Left ventricle myocardium inferior (tissue), 1 donor: ENCODE measurements at places on chromosomes 7 and 10. TPM values are rescaled to one million over a fixed set of nuclear protein-coding genes. Genes with fewer than 3 reads are reported as not detected.

DNA sequence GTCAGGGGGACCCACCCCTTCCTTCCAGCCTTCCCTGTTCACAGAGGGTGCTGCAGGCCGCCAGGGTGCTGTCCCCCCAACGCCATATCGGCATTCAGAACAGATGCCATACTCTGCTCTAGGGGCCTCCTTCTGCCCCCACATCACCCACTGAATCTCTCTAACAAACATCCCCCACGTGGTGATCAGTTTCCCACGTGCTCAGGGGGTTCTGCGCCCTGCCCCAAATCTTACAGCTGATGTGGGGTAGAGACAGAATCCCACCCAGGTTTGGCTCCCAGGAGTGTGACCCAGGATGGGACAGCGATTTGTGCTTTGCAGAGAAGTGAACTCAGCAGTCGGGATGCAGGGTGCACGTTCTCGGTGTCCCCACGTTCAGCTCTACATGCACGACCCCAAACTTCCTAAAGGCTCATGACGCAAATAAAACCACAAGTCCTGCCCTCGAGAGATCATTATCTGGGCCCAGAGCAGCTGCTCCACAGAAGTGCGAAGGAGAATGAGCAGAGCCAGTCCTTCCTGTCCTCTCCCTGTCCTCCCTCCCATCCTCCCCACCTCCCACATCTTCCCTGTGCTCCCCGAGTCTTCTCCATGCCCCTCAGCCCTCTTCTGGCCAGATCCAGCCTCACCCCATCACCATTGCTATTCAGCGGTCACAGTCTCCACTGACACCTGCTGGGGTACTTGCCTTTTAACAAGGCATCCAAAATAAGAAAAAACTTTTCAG, 423.4 kb downstream of the DNAJB6 start:
- H3K4me3 ChIP-seq = no peak overlapping the region
- peaks cover 7% of the 10 kb centered on the region for H3K27me3 ChIP-seq
- no peaks in the 10 kb centered on the region for H3K36me3 ChIP-seq
- no peak overlapping the region for H3K27ac ChIP-seq
- H3K4me1 ChIP-seq = no peaks in the 10 kb centered on the region

- no peak for DNase-seq
- no peak overlapping the region for H3K4me3 ChIP-seq
- no peaks in the 10 kb centered on the region for H3K4me1 ChIP-seq
Measured at GRCh38 chr7:7352845-7353244, 170.5 kb downstream of the C1GALT1 start.

The NXPH1 gene
- total RNA-seq = not detected

DNA sequence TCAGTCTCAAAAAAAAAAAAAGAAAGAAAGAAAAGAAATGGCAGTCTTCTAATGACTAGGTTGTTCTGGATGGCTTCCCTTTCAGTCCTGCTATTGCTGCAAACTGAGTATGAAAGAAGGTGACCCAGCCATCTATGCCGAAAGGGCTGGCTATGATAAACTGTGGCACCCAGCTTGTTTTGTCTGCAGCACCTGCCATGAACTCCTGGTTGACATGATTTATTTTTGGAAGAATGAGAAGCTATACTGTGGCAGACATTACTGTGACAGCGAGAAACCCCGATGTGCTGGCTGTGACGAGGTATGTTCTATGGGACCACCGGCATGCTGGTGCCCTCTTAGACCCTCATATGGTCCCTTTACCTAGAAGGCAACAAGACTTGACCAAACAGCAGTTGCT, 41.3 kb downstream of the TES start:
- H3K36me3 ChIP-seq = peaks cover 34% of the 10 kb centered on the region
- DNase-seq = no peak
- no peak overlapping the region for H3K27ac ChIP-seq
- no peaks in the 10 kb centered on the region for H3K27me3 ChIP-seq
- no peaks in the 10 kb centered on the region for H3K4me1 ChIP-seq

DNA sequence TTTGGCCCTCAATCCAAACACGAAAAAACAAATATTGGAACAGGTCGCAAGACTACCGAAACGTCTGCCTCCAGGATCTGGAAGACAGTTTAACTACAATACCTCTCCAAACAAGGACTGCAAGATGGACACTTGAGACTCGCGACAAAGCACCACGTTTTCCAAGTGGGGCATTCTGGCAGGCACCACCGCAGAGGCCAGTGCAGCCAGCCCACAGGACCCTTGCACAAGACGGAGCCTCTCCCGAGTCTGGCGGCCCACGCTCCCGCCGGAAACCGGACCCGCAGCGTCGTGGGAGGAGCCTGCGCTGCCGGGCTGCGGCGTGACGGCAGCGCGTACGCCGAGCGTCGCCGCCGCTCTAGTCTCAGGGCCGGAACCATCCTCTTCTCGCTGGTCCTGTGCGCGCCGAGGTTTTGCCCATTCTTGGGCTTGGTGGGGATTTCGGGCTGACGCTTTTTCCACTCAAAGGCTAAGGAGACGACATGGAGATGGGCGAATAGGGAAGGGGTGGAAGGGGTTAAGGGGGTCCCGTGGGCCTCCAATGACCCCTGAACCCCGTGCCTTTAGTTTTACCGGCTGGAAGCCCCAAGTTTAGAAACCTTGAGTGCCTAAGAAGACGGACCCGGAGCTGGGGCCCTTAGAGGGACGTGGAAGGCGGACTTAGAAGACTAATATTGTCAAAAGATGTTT, at the start of gene ORC5:
Gene ORC5 (minus strand): TSS at position 283 of the 690 bp plus-strand sequence. CDS start 109 bp downstream, at position 174.
- peaks cover 12% of the 10 kb centered on the region for H3K36me3 ChIP-seq
- peak; percentile 69 for DNase-seq
- peak within 1 kb of the TSS; percentile 85 for H3K27ac ChIP-seq
- peak within 1 kb of the TSS; percentile 95 for H3K4me3 ChIP-seq

The INHBA gene
- total RNA-seq = 8.6 TPM

The RBP4 gene
- total RNA-seq = 1.1 TPM

The CLDN4 gene
- 0.27 TPM for total RNA-seq

The HOXA5 gene
- total RNA-seq = not detected

DNA sequence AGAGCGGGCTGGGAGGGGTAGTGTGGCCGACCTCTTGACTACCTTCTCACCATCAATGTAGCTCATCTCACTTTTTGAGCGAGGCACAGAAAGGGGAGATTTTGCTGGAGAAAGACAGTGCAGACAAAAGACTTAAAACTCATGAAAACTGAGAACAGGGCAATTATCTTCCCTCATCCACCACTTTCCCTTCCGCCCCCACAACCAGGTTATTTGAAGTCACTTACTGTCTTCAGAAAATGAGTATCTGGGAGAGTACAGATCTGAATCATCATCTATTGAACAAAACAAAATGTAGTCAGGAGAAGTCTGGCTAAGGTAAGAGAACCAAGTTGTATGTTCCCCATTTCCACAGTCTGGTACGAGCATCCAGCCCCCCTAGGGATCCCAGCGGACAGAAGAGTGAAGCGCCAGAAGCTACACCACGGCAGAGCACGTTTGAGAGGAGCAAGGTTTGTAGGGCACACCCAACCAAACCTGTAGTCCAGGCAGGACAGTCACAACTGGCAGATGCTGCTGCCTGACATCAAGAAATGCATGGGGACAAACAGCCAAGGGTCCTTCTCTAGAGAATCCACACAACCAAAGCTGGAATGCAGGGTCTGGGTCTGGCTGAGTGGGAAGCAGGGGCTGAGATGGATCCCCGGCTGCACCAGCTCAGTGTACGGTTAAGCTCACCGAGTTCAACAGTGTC, 93.4 kb upstream of the PDLIM1 start:
- peak overlapping the region; percentile 64 for H3K27ac ChIP-seq
- no peak for DNase-seq
- peaks cover 92% of the 10 kb centered on the region for H3K4me1 ChIP-seq
- H3K27me3 ChIP-seq = no peaks in the 10 kb centered on the region
- peaks cover 83% of the 10 kb centered on the region for H3K36me3 ChIP-seq

The ELN gene
- total RNA-seq = 51.6 TPM

DNA sequence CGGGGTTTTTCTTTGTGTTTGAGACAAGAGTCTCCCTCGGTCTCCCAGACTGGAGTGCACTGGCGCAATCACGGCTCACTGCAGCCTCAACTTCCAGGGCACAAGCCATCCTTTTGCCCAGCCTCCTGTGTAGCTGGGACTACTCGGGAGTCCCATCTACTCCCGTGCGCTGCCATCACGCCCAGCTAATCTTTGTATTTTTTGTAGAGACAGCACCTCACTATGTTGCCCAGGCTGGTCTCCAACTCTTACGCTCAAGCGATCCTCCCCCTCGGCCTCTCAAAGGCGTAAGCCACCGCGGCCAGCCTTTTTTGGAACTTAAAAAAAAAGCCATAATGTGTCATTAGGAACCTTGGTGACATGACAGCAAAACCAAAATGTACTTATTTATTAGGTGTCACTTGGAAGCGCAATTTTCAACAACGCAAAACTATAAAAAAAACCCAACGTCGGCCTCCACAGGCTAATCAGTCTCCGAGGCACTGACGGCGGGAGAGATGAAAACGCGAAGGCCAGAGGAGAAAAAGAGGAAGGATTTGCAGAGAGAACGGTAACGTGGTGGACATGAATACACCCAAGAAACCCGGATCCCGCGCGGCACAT, 911 bp upstream of the HNRNPH3 start:
- H3K4me1 ChIP-seq = peaks cover 60% of the 10 kb centered on the region
- no peaks in the 10 kb centered on the region for H3K36me3 ChIP-seq
- H3K4me3 ChIP-seq = peak overlapping the region; percentile 94
- peak overlapping the region; percentile 99 for H3K27ac ChIP-seq
- peak; percentile 20 for DNase-seq
- H3K27me3 ChIP-seq = no peaks in the 10 kb centered on the region

- no peaks in the 10 kb centered on the region for H3K4me1 ChIP-seq
- H3K27ac ChIP-seq = no peak overlapping the region
- no peak for DNase-seq
- peaks cover 35% of the 10 kb centered on the region for H3K27me3 ChIP-seq
Measured at GRCh38 chr7:157890921-157891401, 554.2 kb downstream of the DNAJB6 start.

The RASA4B gene
- 5.7 TPM for total RNA-seq
